ENCODE measurements at places on chromosomes 4 and X.

- no peak for DNase-seq
Observed at GRCh38 chr4:163611784-163612445, 117.4 kb downstream of the TMA16 start.

DNA sequence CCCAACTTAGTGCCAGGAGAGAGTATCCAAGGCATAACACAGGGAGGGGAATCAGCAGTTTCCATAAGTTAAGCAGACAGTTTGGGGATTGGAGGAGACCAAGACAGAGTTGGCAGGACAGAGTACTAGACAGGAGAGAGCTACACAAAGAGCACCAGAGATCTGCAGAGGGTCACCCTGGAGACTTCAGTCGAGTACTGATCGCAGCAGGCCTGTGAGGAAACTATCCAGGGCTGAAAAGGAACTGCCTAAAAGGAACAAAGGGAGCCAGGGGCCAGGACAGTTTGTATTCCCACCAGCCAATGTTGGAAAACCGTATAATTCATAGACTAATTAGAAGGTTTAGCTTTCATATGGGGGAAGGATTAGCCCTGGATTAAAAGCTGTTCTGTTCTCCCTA is 80.6 kb upstream of the ENPP6 start:
- no peak for DNase-seq

- DNase-seq, result no peak
Observed at GRCh38 chr4:107863416-107863815, 38.7 kb downstream of the SGMS2 start.

DNA sequence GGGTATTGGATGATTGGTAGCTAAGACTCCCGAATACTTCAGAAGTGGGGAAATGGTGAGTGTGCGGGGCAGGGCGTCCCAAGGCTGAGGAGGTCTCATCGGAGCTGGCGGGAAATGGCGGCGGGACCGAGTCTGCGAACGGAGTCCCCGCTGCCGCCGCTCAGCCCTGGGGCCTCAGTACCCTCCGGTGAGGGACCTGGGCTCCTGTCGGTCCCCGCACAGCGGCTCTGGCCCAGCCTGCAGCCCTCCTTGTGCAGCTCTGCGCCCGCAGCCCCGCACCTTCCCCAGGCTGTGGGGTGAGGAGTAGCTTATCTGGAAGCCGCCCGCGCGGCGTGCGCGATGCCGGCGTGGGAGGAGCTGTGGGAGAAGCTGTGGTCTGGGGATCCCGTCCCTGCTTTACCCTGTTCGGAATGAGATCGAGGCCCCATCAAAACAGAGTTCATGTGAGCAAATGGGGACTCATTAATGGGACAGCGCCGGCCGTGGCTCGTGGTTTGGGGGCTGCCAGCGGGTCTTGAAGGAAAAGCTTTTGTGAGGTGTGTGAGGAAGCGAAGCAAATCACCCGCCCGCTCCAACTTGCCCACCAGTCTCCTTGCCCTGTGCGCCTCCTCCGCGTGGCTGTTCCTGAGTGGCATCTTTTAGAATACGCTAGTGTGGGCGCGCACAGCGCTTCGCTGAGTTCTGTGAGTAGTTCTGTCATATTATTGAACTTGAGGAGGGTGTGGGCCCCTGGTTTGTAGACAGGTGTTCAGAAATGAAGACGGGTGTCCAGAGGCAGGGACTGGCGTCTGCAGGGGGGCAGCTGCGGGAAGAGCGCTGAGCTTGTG is 531 bp downstream of the ZNF141 start:
- DNase-seq, result no peak

DNA sequence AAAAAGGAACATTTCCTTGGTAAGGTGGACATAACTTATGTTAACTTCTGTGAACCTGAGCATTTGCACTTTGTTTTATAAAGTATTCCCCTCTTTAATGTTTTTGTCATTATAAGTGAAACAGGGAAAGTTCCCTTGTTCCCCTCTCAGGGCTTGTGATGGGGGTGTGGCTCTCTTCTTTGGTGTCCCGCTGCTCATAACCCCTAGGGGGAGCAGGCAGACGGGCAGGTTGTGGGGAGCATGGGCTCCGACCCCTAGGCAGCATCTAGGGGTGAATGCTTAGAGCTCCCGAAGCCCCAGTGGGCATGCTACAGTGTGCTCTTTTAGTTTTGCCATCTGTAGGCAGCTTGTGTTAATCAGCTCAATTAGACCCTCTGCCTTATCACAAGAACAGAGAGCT is 200.4 kb downstream of the DACH2 start:
- DNase-seq, result no peak

GRCh38 chr4:55303760-55304165 is 42.3 kb upstream of the SRD5A3 start:
- DNase-seq, result no peak

- DNase-seq, result no peak
Observed at GRCh38 chrX:31168551-31168950, 96.7 kb upstream of the FTHL17 start.

DNA sequence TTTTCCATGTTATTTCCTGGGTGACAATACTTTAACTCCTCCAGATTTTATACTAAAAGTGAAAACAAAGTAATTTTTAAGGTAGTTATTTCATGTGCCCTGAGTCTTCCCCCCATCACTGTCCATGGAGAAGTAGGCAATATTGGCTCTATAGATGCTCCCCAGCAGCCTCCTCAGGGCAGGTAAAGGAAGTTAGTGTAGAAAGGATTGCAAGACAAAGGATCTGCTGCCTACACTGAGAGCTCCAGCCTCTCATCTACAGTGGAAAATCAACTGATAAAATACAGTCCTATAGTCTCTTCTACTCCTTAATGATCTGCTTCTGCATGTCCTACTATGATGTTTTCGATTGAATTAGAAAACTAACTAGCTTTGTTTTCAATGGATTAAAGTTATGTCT is 8.5 kb downstream of the POU3F4 start:
- DNase-seq, result no peak

GRCh38 chr4:164012396-164013027 is 518.0 kb downstream of the TMA16 start:
- DNase-seq, result no peak

DNA sequence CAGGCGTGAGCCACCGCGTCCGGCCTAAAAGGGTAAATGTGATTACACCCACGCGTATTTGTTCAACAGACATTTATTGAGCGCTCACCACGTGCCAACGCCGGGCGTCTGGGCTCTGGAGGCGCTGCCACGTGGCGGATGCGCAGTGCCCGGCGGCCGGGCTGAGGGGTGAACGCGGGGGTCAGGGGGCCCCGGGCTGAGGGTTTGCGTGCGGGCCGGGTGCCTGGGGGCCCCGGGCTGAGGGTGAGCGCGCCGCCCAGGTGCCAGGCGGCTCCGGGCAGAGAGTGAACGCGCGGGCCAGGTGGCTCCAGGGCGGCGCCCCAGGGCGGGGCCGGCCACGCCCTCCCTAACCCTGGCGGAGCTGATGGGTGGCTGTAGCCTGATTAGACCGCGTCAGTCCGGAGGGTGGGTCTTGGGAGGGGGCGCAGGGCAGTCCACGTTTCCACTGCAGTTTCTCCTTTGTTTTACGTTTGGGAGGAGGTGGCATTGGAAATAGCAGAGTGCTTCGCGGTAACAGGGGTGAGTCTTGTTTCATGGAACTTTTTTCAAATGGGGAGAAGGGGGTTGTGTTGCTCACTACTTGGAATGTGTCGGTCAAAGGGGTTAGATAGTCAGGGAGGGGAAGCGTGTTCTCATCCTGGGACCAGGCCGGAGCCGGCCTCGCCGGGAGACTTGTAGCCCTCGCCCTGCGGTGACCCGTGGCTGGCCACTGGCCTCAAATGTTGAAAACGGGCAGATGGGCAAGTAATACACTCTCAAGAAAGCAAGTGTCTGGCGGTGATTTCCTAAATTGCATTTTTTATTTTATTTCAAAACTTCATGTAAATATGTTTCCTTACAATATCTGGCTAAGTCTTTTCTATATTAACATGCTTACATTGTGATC is at the start of gene ZFP42:
Gene ZFP42 (plus strand): TSS at position 450 of the 886 bp plus-strand sequence. CDS start 7,037 bp downstream, outside the sequence.
- DNase-seq, result no peak

DNA sequence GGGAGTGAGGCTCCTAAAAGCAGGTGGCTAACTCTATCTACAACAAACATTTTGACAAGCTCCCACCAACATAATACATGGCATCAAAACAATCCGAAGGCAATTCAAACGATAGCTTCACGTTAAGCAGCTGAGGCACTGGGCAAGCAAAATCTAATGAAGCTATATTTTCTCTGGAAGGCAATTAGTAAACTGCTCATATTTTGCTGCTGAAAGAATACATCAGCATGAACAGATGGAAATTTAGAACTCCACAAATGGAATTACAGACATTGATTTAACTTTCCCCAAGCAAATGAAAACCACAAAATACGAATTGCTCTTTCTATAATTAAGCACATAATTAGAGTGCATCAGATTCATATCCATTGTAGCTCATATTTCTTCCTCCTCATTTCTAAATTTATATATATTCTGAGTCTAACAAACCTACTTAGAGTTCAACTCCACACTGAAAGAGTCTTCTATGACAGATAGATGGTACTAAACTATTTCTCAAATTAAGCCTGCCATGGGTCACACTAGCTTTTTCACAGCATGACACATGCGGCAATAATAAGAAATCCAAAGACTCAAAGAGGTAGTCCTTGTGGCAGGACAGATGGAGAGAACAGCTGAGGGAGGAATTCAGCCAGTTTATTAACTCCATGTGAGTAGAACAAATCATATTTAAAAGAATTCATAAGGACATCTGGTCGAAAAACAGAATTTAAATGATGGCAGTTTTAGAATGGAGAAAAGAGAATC is 305.4 kb downstream of the MAPK10 start:
- DNase-seq, result no peak

DNA sequence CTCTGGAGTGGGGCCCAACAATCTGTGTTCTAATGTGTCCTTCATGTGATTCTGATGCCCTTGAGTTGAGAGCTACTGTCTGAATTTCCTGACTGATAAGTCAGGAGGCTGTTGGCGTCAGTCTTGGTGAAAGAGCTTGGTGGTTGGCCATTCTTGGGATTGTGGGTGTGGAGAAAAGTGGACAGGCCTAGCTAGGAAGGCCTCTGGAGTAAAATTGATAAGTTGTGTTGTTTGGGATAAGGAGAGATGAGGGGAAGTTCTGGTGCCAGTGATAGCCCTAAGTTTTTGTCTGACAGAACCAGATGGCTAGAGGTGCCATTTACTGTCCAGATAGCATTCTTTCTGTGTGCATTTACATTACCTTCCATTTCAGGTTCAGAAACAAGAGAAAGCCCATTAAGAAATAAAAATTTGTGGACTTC is 11.7 kb downstream of the NSD2 start:
- DNase-seq, result no peak

DNA sequence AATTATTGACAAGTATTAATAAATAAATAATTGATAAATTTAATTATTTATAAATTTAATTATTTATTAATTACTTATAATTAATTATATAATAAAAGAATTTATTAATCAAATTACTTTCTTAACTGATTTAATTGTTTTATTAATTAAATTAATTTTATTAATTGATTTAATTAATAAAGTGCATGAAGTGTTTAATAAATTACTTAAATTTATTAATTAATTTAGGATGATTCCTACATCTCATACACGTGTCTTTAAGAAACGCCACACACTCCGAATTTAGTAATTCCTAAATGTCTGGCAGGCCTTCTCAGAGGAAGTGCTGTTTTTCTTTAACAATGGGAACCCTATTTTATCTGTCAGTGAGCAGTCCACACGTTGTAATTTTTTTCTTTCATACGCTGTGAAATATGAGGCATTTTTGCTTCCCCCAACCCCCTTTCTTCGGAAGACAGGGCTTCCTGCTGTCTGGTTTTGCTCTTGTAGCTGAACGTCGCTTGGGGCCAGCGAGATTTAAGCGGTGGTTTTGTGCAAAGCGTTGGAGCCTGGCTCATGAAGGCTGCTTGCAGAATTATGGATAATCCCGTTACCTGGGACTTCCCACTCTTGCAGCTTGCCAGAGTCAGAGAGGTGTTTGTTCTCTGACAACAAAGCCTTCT is 46.8 kb downstream of the CRLF2 start:
- DNase-seq, result no peak

DNA sequence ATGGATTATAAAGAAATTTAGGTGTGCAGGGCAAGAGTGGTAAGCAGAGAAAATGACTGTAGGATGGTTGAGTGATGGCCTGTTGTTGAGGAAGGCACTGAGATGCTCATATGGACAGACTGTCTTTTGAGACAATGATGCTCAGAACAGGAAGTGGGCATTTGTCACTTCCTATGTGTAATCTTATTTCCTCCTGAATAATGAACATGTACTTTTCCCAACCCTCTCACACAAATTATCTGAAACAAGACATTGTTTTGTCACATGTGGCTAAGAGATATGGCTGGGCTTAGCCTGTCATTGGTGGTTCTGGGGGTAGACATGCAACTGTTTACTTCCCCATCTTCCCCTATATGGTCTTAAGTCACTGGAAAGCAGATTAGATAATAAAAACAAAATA is 240.5 kb downstream of the CFAP47 start:
- DNase-seq, result no peak

DNA sequence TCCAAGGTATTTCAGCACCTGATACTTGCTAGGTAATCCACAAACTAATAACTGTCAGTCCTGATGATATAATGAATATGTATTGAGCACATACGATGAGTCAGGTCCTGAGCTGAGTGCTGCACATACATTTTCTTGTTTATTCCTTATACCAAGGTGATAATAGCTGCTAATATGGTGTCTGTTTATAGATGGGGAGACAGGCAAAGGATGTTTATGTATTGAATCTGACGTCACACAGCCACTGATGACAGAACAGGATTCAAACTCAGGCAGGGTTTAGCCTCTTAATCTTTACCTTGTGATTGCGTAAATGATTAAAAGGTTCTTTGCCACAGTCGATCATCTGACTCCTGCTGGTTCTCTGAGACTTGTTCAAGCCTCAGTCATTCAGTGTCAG is 609.9 kb upstream of the CPEB2 start:
- DNase-seq, result no peak

DNA sequence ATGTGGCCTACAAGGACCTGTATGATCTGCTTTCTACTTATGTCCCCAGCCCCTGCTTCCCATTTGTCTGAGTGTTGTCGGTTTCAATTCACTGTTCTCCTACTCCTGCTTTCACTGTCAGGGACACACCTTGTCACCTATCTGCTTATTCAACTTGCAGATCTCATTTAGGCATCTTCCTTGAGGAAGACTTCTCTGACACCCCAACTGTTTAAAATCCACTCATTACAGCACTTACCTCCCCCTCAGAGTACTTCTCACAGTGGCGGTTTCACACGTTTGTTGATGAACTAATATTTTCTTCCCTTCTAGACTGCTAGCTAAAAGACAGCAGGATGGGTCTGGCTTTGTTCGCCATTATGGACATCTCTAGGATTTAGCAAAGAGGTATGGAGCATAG is 279.9 kb upstream of the TET2 start:
- DNase-seq, result no peak

DNA sequence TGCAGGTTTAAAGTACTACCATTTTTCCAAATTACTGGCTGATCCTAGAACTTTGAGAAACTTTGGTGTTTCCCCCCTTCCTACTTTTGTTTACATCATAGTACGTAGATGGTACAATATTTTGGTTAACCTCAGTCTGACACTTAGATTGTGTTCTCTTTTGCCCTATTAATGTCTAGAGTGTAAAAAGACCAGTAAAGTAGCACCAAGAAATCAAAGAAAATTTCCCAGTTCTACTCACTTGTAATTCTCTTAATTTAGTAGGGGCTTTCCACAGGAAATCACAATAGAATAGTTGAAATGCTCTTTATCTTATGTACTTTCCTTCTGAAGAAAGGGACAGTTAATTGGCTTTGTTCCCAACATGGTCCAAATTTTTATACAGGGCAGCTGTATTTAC is 51.6 kb downstream of the NFKB1 start:
- no peak for DNase-seq

Data from left renal pelvis (tissue), 4 donors.